ENCODE measurements at places on chromosomes 11 and 22.

DNA sequence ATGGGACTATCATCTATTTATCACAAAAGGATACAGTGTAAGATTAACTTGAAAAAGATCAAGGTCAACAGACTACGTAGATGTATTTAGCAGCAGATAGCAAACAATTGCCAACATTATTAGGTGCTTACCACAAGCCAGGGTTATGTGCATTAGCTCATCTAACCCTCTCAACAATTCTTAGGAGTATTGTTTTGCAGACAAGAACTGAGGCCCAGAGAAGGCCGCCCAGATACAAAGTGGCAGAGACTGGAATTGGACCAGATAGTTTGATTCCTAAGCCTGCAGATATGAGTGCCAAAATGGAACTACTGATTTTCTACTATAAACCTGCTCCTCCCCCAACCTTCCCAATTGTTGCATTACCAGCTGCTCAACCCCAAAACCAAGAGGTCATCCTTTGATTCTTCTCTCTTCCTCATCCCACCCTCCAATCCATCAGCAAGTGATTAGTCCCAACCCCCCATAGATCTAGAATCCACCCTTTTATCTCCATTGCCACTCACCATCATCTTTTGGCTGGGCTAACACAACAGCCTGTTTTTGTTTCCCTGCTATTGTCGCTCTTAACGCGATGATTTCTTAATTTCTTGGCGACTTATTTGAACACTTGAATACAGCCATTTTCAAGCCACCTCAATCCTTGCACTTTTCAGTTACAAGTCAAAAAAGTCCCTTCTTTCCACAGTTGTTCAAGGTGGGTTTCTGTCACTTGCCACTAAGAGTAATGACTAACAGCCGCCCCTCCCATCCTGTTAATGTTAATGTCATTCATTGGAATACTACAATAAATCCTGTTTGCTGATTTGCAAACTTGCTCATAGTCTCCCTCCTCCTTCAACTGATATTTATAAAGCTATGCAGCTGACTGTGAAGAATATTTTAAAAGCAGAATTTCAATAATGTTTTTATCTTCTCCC, 2.7 kb downstream of the TMEM123 start:
- peak; percentile 87 for DNase-seq

- DNase-seq, result peak; percentile 82
These were observed 91.7 kb upstream of the CSNK2A3 start for GRCh38 chr11:11444804-11445131.

DNA sequence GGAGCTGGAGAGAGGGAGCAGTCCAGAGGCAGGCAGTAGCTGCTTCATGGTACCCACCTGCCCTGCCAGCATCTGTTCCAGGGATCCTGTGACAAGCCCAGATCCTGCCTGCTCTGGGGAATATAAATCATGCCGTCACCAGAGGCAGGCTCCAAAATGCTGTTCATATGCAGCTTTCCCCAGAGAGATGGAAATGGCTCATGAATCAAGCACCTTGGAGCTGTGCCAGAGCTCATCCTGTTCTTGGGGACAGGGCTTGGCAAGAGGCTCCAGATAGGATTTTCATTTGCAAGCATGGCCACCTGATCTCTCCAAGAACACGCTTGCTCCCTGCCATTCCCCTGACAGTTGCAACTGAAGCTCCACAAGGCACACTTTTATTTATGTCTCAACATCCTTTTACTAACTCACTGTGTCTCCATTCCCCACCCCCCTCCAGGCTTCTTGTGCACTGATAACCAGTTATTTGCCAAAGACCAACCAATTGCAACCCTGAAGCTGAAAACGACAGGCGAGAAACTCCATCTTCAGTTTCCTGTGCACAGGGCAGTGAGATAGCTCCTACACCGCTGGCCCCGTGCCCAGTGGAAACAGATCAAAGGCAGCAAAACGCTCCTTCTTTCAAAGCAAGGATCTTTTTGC, 115.8 kb upstream of the PITPNB start:
- DNase-seq, result peak; percentile 93

DNA sequence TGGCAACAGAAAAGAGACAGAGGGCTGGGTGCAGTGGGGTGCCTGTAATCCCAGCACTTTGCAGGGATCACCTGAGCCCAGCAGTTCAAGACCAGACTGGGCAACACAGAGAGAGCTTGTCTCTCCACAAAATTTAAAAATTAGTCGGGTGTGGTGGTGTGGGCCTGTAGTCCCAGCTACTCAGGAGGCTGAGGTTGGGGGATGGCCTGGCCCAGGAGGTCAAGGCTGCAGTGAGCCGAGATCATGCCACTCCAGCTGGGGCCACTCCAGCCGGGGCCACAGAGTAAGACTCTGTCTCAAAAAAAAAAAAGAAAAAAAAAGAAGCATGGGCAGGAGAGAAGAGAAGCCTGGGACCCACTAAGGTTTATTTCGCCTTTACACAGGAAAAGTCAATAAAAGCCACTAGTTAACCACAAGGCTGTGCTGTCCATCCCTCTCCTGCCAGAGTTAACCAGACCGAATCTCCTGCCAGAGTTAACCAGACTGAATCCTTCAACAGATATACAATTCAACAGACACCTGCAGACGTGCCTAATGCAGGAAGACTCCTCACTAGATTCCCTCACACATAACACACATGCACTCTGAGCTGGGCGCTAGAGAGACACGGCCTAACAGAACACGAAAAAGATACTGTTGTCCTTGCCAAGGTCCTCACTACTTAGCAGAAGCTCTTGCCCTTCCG, 29.8 kb downstream of the MICAL3 start:
- no peak for DNase-seq

- DNase-seq, result peak; percentile 39
These were observed 697 bp downstream of the LGALS1 start for GRCh38 chr22:37675930-37676735.

DNA sequence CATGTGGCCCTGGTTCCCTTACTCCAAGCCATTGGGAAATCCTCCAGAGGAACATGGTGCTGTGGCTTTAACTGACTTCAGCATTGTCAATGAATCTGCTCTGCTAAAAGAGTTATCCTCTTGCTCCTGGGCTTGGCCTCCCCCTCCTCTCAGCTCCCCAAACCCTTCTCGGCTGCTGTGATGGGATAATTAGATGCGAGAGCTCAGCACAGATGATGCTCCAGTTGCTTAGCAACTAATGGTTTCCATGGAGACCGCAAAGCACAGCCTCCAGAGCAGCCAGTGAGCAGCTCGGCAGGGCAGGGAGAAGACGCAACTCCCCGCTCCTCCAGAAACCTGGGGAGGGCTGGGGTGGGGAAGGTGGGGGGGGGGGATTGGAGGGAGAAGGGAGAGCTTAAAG, 2.8 kb upstream of the UPK2 start:
- no peak for DNase-seq

- no peak for DNase-seq
These were observed at the start of gene GUCY1A2 for GRCh38 chr11:107018219-107018901. Gene GUCY1A2, minus strand, starts transcription at chr11:107018476. Its CDS starts 421 bp downstream, at chr11:107018055.

- no peak for DNase-seq
These were observed 6.3 kb downstream of the LDHAL6A start for GRCh38 chr11:18461909-18462308.

DNA sequence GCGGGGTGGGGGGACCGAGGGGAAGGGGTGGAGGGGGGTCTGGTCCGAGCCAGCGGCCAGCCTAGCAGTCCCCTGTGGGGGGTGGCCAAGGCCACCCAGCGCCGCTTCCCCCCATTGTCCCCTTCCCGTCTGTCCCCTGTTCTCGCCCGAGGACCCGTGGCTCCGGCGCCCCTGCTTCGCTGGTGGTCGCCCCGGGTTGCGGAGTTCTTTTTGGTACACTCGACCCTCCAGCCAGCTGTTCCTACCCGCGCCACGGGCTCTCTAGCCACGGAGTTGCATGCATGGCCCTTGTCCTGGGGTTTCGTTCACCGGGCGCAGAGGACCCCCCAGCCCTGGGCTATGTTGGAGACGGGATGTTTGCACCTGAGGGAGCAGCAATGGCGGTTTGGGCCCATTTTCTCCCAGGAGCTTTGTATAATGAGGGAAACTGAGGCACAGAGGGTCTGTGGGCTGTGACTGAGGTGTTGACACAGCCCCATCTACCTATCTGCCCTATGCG, 489 bp downstream of the RNF214 start:
- no peak for DNase-seq

- DNase-seq, result no peak
These were observed 27.4 kb downstream of the MB start for GRCh38 chr22:35589756-35590093.

GRCh38 chr11:129417458-129417857, 41.8 kb downstream of the BARX2 start:
- DNase-seq, result no peak

DNA sequence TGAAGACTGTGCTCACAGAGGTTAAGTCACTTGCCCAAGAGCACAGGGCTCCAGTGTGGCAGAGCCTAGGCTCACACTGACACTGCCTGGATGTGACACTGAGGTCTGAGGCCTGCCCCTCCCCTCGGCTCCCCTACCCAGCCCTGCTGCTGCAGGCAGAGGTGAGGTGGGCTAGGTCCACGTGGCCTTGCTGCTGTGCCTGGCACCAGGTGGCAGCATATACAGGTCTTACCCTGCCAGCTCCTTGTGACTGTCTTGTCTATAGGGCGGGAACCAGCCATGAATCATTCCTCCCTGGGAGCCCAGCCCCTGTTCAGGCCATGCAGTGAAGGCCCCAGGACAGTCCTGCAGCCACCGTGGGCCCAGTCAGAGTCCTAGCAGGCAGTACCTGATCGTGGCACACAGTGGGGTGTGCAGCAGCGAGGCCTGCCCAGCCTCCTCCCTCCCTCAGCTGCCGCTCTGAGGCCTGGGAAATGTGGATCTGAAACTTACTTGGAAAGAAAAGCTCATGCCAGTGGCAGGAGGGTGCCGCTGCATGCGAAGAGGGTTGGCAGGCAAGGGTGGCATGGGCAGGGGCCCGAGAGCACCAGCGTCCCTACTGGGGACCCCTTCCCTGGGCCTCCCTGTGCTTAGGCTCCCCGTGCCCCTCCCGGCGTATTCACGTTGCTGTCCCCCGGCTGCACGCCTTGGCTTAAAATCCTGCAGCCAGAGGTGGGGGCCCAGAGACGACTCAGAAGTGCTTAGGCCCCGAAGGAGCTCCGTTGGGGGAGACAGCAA, 1.2 kb upstream of the CERK start:
- peak; percentile 47 for DNase-seq

GRCh38 chr22:49044091-49044490, 783.6 kb downstream of the BRD1 start:
- DNase-seq, result no peak

DNA sequence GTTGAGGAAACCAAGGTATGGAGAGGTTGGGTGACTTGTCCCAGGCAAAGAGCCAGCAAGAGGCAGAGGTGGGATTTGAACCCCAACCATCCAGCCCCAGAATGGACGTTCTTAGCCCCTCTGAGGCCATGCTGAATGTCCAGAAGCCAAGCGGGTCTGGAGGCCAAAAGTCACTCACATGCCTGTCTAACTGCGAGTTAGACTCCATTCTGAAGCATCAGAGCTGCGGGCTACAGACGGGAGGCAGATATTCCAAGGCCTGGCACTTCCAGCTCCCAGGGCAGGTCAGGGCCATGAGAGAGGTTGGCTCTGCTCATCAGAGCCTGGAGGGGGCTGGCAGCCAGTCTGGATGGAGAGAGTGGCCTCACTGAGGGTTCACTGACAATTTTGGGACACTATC, 616.5 kb downstream of the BRD1 start:
- no peak for DNase-seq

DNA sequence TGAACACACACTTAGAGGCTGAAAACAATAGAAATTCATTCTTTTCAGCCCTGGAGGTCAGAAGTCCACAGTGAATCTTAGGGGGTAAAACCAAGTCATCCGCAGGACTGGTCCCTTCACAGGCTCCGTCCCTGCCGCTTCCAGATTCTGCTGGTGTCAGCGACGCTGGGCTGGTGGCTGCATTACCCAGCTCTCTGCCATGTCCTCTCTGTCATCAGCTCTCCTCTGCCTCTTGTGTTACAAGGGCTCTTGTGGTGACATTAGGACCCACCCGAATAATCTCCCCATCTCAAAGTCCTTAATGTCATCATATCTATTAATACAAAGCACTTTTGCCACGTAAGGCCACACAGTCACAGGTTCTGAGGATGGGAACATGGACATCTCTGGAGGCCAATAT, 47.7 kb upstream of the ANO1 start:
- DNase-seq, result no peak

DNA sequence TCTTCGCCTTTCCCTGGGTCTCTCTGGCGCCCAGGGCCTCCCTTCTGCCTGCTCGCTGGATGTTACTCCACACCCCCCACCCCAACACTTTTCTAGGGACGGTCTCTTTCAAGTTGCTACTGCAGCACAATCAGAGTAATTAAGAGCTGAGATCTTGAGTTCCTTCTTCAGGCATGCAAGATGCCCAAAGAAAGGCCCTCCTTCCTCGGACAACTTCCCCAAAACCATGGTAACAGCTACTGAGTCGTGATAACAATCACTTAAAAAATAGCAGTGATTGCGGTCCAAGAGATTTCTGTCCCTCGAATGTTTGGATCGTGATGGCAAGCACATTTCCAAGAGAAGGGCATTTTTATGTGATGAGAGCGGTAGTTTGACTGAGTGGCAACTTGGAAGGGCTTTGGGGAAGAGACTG, 638 bp upstream of the TENM4 start:
- DNase-seq, result no peak

DNA sequence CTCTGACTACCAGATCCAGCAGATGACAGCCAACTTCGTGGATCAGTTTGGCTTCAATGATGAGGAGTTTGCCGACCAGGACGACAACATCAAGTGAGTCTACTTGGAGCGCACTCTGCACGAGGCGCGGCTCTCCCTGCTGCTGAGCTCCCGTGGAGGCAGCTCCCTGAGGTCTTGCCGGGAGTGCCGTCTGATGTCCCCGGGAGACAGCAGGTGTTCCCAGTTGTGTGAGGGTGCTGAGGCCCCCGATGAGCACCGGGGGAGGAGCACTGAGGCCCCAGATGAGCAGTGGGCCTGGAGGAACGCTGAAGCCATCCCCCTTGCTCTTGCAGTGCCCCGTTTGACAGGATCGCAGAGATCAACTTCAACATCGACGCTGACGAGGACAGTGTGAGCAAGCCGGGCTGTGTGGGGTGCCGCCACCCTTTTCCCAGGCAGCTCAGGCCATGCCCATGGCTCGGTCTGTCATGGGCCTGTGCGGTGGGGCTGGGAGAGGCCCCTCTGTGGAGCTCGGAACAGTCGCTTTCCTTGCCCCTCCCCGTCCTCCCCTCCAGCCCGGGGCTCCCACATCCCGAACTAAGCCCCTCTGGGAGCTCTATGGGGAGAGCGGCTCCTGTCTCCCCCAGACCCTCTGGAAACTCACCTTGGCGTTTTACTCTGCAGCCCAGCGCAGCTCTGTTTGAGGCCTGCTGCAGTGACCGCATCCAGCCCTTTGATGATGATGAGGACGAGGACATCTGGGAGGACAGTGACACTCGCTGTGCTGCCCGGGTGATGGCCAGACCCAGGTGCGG, 37.1 kb downstream of the SBF1 start:
- DNase-seq, result no peak

GRCh38 chr11:122149202-122149601, 33.2 kb upstream of the BLID start:
- no peak for DNase-seq

DNA sequence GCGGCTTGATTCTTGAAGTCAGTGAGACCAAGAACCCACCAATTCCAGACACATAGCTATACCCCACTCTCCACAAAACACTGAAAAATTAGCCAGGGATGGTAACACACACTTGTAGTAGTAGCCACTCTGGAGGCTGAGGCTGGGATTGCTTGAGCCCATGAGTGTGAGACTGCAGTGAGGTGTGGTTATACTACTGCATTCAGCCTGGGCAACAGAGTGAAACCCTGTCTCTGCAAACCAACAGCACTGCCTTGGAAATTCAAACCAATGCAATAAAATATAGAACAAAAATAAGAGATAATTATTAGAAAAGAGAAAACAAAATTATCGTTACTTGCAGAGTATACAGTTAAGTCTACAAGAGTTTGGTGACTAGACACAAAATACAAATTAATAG, 20.2 kb upstream of the PRDM10 start:
- DNase-seq, result peak; percentile 17

All from lung microvascular endothelial cell (primary cell).